ENCODE measurements at places on chromosomes 13 and 19. TPM values are rescaled to one million over a fixed set of nuclear protein-coding genes. Genes with fewer than 3 reads are reported as not detected.

Gene ATP1A3
- 15.0 TPM for total RNA-seq

GRCh38 chr19:29378126-29378525 is 147.7 kb upstream of the VSTM2B start:
- no peak overlapping the region for H3K27ac ChIP-seq
- H3K4me3 ChIP-seq = no peak overlapping the region
- H3K36me3 ChIP-seq = no peaks in the 10 kb centered on the region
- H3K4me1 ChIP-seq = no peaks in the 10 kb centered on the region

DNA sequence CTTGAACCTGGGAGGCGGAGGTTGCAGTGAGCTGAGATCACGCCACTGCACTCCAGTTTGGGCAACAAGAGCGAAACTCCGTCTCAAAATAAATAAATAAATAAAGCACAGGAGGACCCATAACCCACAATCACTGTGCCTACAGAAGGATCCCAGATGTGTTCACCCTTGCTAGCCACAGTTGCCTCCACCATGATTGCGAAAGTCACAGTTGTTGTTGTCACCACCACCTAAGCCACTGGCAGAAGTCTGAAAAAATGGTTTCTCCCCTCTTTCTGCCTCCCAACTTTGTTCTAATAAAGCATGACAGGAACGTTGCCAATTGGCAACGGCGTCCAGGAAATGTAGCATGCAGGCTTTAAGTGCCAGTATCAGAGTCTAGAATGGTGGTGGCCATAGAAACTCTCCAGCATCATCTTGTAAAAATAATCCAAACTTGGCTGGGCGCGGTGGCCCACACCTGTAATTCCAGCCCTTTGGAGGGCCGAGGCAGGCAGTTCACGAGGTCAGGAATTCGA is 2.2 kb upstream of the EPS15L1 start:
- DNase-seq = no peak
- H3K4me3 ChIP-seq = no peak overlapping the region
- no peaks in the 10 kb centered on the region for H3K36me3 ChIP-seq

- H3K4me3 ChIP-seq = no peak overlapping the region
- DNase-seq = no peak
- no peak overlapping the region for H3K27ac ChIP-seq
- H3K36me3 ChIP-seq = no peaks in the 10 kb centered on the region
- no peaks in the 10 kb centered on the region for H3K27me3 ChIP-seq
- no peaks in the 10 kb centered on the region for H3K4me1 ChIP-seq
These were observed 4.7 kb downstream of the CSNK1A1L start for GRCh38 chr13:37100731-37101130.

Gene NKPD1
- 0.27 TPM for total RNA-seq

Gene RPS19
- 418 TPM for total RNA-seq

GRCh38 chr13:112716461-112716820 is 26.6 kb downstream of the ATP11A start:
- H3K4me1 ChIP-seq = peaks cover 15% of the 10 kb centered on the region
- no peaks in the 10 kb centered on the region for H3K27me3 ChIP-seq

GRCh38 chr13:41402691-41403511 is 54.4 kb upstream of the RGCC start:
- no peak overlapping the region for H3K4me3 ChIP-seq
- no peak for DNase-seq

DNA sequence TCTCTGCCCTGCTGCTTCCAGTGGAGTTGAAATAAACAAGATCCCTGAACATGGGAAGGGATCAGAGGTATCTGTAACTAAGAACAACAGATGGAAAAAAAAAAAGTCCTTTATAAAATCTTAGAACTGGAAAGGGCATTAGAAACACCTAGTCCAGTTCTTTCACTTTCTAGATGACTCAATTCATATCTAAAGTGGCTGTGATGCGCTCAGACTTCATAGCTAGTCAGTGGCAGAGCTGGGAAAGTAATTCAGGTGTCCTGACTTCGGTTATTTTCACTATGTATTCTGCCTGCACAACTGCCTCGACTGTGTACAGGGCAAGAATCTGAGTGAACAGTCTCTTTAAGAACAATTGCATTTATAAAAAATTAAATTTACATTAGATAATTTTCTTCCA is 151.8 kb upstream of the TMTC4 start:
- DNase-seq = no peak
- H3K36me3 ChIP-seq = no peaks in the 10 kb centered on the region
- H3K4me3 ChIP-seq = no peak overlapping the region
- H3K27ac ChIP-seq = no peak overlapping the region

GRCh38 chr19:55376241-55376933 is at the start of gene TMEM190:
Gene TMEM190, plus strand, starts transcription at chr19:55376826. Its CDS starts 28 bp downstream, at chr19:55376854.
- H3K27ac ChIP-seq = no peak within 1 kb of the TSS
- H3K36me3 ChIP-seq = no peaks in the 10 kb centered on the region
- H3K27me3 ChIP-seq = peaks cover 32% of the 10 kb centered on the region
- H3K4me3 ChIP-seq = no peak within 1 kb of the TSS
- H3K4me1 ChIP-seq = no peaks in the 10 kb centered on the region

- no peak for DNase-seq
- no peak overlapping the region for H3K27ac ChIP-seq
- H3K4me1 ChIP-seq = no peaks in the 10 kb centered on the region
- H3K4me3 ChIP-seq = no peak overlapping the region
- no peaks in the 10 kb centered on the region for H3K27me3 ChIP-seq
These were observed 191.6 kb downstream of the DLEU7 start for GRCh38 chr13:50651922-50652321.

DNA sequence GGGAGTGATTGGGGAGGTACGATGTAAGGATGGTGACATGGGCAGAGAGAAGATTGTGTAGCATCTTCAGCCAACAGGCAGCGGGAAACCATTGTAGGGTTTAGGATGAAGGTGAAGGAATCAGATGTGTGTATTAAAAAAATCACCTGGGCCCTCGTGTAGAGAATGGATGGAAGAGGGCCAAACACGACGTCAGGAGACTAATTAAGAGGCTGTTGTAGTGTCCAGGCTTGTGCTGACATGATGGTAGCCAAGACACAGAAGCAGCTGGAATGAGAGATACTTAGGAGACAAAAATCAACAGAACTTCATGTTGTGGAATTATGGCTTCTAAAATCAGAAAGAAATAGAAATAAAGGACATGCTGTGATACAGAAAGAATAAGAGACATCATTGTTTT is 41.2 kb upstream of the ARGLU1 start:
- no peak for DNase-seq
- no peaks in the 10 kb centered on the region for H3K27me3 ChIP-seq
- H3K4me3 ChIP-seq = no peak overlapping the region

Gene VSIG10L
- 3.3 TPM for total RNA-seq
